ENCODE measurements at places on chromosomes 5 and 9.

- no peak for DNase-seq
Measured at GRCh38 chr9:84103651-84104377, 123.2 kb downstream of the RMI1 start.

- no peak for DNase-seq
Measured at GRCh38 chr5:148820461-148821395, 5.7 kb upstream of the ADRB2 start.

DNA sequence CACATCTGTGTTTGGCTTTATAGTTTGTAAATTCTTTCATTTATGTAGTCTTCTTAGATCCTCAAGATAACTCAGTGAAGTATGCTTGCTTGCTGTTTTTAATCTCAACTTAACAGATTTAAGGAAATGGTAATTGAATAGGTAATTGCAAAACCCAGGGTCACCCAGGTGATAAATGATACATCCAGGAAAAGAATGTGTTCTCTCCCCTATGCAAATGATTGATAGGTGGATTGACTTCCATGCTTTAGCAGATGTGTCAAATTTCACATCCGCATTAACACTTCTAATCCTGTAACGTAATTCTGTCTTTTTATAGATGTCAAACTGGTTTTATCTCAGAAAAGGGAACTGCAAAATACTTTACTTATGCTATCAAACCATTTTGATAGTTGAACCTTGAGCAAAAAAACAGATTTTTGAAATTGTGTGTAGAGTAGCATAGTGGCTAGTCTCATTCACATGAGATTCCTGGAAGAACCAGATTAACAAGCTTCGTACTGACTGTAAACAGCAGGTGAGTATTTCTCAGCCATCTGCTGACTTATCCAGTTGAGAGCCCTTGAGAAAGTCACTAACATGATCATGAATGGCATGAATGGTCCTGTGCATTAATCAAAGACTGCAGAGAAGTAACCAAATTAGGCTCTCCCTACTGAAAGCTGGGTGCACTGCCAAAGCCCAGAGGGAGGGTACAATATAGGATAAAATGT, 86.7 kb upstream of the PAM start:
- no peak for DNase-seq

- no peak for DNase-seq
Measured at GRCh38 chr5:81577091-81577490, 173.8 kb downstream of the SSBP2 start.

DNA sequence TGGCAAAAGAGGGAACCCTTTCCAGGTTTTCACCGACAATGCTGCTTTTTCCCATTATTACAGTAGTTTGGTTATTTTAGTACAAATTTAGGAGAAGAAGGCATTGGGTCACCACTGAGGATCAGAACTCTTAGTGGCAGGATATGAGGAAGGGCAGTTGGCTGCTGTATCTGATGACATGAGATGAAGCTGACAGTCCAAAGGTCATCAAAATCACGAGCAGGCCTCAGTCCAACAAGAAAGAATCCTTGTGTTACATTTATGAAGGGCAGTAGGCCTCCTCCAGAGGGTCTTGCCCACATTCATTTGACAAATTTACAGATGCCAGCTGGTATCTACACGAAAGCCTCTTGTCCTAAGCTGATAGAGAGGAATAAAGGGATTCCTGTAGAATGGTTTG, 49.5 kb upstream of the COL15A1 start:
- no peak for DNase-seq

DNA sequence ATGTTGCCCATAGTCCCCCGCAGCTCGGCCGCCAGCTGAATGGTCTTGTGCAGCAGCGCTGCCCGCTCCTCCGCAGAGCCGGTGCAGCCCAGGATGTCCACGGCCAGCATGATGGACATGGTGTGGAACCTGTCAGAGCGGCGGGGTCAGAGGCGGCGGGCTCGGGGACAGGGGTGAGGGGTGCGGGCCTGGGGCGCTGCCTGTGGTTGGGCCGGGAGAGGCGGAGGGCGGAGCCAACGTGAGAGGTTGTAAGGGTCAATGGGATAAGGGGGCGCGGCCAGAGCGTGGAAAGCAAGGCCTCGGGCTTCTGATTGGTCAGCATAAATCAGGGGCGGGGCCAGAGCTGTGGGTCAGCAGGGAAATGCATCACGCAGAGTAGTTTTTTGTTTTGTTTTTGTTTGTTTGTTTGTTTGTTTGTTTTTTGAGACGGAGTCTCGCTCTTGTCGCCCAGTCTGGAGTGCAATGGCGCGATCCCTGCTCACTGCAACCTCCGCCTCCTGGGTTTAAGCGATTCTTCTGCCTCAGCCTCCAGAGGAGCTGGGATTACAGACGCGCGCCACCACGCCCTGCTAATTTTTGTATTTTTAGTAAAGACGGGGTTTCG, 6.8 kb upstream of the TOR2A start:
- DNase-seq, result no peak

DNA sequence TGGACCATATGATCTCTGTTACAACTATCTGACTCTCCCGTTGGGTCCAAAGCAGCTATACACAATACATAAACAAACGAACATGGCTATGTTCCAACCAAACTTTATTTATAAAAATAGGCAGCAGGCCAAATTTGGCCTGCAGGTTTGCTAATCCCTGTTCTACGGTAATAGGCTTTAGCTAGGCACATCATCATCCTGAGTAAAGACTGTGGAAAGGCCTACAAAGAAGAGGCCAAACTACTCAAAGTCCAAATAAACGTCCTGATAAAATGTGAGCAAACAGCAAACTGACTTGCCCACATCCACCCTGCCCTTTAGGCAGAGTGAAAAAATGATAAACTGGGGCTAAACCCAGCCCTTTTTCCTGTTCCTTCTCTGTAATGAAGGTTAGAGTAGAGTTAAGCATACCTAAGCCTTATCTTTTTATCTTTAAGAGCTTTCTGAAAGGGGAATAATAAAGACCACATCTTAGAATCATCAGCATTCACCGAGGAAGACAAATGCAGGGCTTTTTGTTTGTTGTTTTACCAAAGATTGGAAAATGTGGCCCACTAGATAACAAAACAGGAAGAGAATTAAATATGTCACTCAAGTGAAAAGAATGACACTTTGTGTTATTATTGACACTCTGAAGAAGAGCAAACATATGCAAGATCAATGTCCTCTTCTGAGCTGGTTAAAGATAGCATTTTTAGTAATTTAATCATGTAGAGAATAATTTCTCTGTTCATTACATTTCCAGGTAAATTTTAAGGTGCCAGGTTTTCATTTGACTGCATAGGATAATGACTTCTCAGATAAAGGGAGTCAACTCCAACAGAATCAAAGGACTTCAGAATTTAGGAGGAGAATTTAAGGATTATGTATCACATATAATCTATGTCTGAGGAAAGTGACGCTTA, 160.0 kb upstream of the GNA14 start:
- no peak for DNase-seq

- no peak for DNase-seq
Measured at GRCh38 chr5:42360056-42360455, 63.2 kb upstream of the GHR start.

DNA sequence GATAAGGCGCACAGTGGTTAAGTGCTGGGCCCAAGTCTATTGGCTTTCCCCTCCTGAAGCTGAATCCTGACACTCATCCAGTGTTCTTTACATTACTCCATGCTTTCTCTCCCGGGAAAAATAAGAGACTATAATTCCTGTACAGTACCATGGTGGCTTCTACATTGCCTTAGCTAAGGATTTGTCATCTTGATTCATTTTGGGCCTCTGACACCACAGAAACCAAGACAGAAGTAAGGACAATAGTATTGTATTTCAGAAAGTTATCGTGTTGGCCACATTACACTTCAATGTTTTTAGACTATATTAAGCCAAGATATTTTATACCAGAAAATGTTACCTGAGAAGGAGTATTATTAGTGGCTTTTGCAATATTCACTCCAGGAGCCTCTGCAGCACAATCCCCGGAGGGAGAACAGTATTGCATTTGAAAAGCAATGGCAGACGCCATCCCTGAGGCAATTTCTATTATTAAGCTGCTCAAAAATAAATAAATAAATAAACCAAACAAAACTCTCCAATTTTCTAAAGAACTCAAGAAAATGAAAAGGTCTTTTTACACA, 267.9 kb downstream of the ENC1 start:
- DNase-seq, result no peak

GRCh38 chr5:158313027-158313732, 454.2 kb upstream of the CLINT1 start:
- no peak for DNase-seq

GRCh38 chr5:6900247-6901227, 187.3 kb downstream of the TENT4A start:
- no peak for DNase-seq

GRCh38 chr9:84111726-84112125, 131.1 kb downstream of the RMI1 start:
- DNase-seq, result no peak

- DNase-seq, result no peak
Measured at GRCh38 chr5:109901628-109901981, 211.9 kb downstream of the MAN2A1 start.

DNA sequence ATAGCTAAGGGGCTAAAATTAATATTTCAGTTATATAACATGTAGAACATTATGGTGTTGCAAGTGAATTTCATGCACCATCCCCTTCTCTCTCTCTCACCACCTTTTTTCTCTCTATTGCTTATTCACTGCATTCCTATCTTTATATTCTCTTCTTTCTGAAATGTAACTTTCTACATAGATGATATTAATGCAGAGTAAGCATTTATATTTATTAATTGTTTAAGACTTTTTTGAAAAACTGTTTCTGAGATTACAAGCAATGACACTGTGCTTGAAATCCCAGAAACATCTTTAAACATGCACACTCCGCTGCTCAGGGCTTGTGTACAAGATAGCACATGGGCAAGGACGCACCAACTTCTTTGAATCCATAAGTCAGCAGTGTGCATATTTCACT, 567.7 kb upstream of the SGCD start:
- no peak for DNase-seq

GRCh38 chr5:66138637-66139317, 5.3 kb upstream of the SREK1 start:
- DNase-seq, result no peak

GRCh38 chr5:177300236-177300880, 3.2 kb downstream of the RAB24 start:
- peak; percentile 78 for DNase-seq

Data from stimulated activated effector memory CD8-positive, alpha-beta T cell treated with anti-CD3 and anti-CD28 coated beads, Interleukin-12 subunit alpha, Interleukin-12 subunit beta, amount 100 ng/mL, for 72 hours (primary cell).